Right lung (tissue), 10 donors: ENCODE measurements at places on chromosomes 4 and X.

DNA sequence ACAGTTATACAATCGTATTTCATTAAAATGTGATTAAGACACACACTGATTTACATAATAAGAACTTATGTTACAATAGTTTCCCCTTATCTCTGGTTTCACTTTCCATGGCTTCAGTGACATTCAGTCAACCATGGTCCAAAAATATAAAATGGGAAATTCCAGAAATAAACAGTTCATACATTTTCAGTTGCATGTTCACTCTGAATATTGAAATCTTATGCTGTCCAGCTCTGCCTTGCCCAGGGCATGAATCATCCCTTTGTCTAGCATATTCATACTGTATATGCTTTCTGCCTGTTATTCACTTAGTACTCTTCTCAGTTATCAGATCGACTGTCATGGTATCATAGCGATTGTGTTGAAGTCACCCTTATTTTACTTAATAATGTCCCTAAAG is 173.8 kb upstream of the DCAF12L2 start:
- no peak for DNase-seq

DNA sequence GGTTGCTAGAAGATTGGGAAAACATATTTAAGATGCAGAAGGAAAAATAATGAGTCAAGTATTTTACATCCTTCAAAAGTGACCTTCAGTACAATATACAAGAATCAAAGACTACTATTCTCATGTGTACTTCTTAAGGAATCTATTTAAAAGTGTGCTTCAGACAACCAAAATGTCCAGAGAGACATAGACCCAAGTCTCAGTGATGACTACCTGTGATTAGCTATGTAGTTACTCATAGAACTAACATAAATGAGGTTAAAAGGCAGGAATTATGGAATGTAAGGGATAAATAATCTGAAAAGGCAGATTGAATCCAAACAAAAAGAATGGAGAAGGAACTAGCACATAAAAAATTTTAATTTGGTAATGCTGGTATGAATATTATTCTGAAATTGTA is 634.7 kb upstream of the FAM241A start:
- no peak for DNase-seq

DNA sequence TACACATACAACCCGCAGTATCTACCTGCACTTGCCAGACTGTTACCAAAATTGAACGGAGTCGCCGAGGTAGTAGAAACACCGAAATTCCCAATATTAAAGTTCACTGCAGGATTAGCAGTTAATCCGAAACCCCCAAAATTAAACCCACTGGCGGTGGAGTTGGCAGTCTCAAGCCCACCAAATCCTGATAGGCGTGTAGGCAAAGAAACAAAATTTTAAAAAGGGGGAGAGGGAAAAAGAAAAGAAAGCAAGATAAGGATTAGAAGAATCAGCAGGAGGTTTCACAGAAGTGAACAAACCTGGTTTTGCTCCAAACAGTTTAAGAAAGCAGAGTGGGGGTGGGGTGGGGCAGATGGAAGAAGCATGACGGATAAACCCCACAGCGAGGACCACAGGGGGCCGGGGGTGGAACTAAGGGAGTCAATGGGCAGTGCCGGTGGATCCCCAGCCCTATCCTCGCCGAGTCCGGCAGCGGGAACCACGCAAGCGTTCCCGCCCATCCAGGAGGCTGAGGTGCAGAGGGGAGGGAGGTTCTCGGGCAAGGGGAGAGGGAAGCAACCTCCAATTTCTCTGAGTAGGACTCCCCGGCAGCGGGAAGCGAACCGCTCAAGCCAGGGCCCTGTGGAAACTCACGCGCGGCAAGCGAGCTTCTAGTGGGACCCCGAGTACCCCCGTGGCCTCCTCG is 599 bp downstream of the NUP54 start:
- peak; percentile 44 for DNase-seq

GRCh38 chr4:184896868-184897715 is 71.3 kb upstream of the ACSL1 start:
- DNase-seq = no peak

DNA sequence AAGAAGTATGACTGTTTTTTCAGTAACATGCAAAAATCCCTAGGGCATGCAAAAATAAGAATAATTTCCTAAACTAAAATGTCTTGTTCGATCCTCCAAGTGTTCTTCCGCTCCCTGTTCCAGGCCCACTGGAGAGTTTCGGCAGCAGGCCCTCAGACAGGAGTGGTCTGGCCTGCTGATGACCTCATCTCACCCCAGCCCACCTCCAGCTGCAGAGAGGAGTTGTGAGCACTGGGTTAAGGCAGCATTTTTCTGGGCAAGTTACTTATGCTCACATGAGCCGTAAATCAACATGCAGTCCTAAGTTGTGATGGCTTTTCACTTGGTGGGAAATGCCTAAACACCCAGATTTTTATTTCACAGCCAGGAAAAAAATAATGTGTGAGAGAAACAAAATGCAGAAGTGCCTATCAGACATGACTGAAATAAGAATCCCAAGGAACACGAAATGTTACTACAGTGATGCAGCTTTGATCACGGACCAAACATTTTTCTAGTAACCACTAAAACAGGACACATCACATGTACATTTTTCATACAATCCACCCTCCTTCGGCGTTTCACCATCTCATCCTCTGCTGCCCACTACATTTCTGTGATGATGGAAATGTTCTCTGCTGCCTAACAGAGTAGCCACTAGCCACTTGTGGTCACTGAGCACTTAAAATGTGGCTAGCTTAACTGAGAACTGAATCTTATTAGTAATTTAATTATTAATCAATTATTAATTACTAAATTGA is 153.3 kb upstream of the TBL1X start:
- no peak for DNase-seq

- no peak for DNase-seq
Measured at GRCh38 chr4:99855678-99856077, 38.5 kb downstream of the LAMTOR3 start.

GRCh38 chr4:107853444-107854355 is 29.0 kb downstream of the SGMS2 start:
- no peak for DNase-seq

GRCh38 chr4:3220476-3221183 is 28.3 kb upstream of the MSANTD1 start:
- no peak for DNase-seq

- DNase-seq = no peak
Measured at GRCh38 chr4:94420356-94420755, 31.4 kb upstream of the PDLIM5 start.

DNA sequence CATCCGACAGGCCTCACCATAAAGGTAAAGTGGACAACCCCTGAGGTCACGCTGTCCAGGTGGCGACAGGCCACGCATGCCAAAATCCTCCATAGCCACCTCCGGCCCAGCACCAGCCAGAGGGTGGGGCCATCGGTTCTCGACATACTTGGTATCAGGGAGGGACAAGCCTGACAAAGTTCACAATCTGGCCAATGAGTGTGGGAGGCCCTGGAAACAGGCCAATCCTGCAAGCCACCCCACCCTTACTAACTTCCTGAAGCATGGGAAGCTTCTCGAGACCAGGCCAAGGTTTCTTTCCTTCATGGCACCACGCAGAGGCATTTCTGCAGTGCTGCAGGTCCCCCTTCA is 73.8 kb downstream of the MTMR1 start:
- DNase-seq = no peak

GRCh38 chrX:114584375-114584943 is 573 bp downstream of the HTR2C start:
- no peak for DNase-seq

GRCh38 chr4:104677116-104677515 is 182.4 kb upstream of the CXXC4 start:
- DNase-seq = no peak

- no peak for DNase-seq
Measured at GRCh38 chr4:84623661-84624060, 40.7 kb downstream of the CDS1 start.
